ENCODE measurements at places on chromosomes 7 and 10.

- no peak for DNase-seq
Observed at GRCh38 chr7:47719675-47720074, 137.8 kb upstream of the TNS3 start.

DNA sequence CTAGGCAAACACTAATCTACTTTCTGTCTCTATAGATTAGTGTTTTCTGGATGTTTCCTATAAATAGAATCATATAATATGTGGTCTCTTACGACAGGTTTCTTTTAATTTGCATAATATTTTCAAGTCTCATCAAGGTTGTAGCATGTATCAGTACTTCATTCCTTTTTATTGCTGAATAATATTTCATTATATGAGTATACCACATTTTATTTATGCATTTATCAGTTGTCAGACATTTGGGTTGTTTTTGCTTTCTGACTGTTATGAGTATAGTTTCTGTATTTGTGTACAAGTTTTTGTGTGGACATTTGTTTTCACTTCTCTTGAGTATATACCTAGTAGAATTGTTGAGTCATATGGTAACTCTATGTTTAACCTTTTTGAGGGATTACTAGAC is 48.2 kb downstream of the SHOC2 start:
- no peak for DNase-seq

GRCh38 chr7:15921576-15921975 is 235.1 kb upstream of the MEOX2 start:
- no peak for DNase-seq

DNA sequence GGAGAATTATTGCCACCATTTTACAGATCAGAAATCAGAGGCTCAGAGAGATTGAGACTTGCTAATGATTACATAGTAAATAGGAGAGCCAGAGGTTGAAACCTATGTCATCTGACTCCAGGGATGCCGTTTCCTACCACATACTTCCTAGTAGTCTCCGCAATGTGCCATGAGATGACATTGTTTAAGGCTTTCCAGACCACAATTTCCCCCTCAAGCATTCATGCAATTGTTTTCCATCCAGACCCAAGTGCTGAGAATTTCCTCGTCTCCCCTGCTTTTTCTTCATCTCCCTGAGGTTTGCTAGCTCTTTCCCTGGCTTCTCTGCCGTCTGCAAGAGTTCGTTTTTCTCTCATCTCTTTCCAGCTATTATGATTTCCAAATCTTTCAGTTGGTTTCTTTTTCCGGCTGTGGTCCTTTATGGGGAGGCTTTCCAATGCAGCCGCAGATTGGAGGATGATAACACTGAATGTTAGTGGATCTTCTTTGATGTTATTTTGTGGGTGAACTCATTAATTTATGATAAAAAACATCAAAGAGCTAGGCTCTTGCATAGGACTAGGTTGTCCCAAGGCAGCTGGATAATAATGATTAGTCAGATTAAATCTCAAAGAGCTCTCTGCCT is 6.9 kb upstream of the GOLGA7B start:
- no peak for DNase-seq

- DNase-seq: no peak
Observed at GRCh38 chr10:132788180-132788830, 2.4 kb upstream of the NKX6-2 start.

GRCh38 chr7:90025771-90026170 is 128.5 kb upstream of the STEAP1 start:
- no peak for DNase-seq

- DNase-seq: no peak
Observed at GRCh38 chr7:50184271-50184990, 91.4 kb upstream of the ZPBP start.

DNA sequence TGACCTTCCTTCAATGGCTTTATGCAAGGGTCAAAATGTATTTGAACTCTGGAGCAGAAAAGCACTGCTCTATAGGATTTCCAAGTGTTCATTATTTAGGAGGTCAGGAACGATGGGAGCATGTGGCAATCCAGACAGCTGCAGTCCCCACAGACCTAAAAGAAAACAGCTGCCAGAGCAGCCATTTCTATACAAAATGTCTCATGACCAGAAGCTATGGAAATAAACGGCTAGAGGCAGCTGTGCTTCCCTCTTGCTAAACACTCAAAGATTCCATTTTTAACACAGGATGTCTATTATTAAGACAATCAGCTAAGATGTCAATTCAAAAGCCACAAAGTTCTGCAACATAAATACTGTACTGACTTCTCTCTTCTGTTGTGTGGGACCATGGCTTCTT is 879.1 kb upstream of the C7orf33 start:
- DNase-seq: no peak

DNA sequence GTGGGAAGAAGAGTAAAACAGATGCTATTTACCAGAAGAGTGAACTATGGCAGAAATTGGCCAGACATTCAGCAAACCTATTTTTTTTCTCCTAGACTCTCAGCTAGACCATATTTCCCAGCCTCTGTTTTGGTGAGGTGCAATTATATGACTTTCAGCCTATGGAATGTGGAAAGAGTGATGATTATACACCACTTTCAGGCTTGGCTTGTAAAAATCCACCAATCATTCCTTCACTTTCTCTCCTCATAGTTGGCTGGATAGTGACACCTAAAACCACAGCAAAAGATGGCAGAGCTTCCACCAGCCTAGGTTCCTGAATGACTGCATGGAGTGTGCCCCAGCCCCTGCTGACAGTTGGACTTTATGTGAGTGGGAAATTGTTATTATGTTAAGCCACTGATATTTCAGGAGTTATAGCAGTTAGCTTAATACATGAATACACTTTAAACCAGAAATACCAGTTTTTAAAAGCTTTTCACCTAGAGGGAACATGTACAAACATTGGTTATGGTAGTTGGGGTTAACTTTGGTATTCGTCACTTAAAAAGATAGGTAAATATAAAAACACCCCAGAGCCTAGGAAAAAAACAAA is 19.1 kb upstream of the TNKS2 start:
- no peak for DNase-seq

DNA sequence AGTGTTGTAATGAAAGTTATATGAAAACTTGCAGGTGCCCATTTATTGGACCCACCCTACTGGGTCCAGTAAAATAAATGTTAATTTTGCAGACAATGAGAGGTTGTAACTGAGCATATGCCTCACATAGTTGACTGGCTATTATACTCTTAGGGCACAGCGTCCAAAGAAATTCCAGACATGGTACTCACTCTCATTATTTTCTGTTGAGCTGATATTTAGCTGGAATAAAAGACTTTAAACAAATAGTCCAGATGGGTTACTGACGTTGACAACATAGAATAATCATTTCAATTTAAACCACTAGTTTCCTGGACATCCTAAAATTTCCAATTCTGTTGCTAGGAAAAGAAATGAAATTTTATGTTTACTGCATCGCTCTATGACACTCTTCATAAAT is 174.5 kb downstream of the ZNF365 start:
- DNase-seq: no peak

- DNase-seq: no peak
Observed at GRCh38 chr7:8433477-8434289, at the start of gene NXPH1. Gene NXPH1, plus strand, starts transcription at chr7:8433609.

DNA sequence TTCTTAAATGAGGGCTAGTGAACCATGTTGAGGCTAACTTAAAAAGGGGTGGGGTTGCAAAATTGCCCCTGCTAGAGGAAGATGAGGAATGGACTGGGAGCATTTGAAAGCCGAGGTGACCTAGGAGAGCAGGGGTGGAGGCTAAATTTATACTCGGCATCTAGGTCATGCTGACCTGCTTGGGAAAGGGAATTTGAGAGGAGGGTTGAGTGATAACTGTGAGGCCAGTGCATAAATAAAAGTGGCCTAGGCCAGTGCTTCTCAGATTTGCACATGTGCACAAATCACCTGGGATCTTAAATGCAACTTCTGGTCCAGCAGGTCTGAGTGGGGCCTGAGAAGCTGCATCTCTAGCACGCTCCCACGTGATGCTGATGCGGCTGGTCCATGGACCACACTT is 70.4 kb downstream of the CDK1 start:
- DNase-seq: no peak

DNA sequence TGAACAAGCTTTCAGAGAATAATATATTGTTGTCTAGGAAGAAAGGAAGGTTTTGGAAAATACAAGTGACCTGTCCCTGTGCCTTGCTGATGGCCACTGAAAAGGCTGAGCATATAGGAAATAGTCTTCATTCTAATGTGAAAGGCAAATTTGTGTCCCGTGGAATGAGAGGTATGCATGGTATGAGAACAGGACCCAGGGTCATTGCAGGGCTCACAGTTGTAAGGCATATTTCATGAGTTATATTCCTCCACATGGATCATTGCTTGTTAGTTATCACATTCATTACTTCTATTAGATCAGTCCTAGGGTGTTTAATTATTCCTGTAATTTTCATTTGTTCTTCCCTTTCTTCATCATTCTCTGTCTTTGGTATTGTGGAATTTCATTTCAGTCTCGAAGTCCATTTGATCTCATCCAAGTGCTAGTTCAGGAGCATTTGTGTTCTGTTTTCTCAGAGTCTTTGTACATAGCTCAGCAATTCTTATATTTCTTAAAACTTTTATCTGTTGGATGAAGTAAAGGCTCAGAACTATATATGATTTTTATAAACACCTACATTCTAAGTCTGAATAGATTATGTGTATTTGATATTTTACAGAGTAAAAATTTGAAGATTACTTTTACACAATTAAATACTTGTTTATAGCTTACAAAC is 39.4 kb upstream of the ARHGAP21 start:
- DNase-seq: no peak

GRCh38 chr10:129879655-129880054 is 84.4 kb downstream of the EBF3 start:
- no peak for DNase-seq

DNA sequence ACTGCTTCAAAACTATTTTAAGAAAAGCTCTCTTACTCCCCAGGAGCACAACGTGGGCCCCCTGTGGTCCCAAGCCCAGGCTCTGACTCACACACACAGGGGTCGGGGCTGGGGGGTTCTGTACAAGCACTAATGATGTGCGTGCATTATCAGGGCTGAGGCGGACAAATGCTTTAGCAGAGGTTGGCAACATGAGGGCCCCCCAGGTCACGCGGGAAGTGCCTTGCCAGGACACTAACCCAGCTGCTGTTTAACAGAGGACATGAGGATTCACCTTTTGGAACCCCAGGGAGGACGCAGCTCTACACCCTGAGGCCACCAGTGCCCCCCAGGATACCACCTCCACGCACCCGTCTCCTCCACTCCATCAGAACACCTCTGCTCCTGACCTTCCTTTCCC is 342.8 kb downstream of the DNAJB6 start:
- no peak for DNase-seq

- DNase-seq: no peak
Observed at GRCh38 chr10:80465451-80465835, 11.3 kb downstream of the TSPAN14 start.

DNA sequence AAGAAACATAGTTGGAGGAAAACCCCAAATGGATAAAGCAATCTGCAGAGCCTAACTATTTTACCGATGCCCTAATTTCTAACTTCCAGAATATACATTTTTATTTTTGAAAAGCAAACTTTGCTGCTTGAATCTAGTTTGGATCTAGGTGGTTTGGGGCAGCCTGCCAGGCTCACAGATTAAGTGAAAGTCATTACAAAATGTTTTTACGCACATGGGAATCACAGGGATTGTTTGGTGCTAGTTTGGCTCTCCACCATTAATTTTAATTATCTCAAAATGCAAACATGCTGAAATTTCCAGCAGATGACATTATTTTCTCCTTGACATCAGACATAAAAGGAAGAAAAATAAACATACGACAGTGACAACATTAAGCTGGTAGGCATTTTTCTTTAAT is 166.7 kb upstream of the INHBA start:
- DNase-seq: no peak

DNA sequence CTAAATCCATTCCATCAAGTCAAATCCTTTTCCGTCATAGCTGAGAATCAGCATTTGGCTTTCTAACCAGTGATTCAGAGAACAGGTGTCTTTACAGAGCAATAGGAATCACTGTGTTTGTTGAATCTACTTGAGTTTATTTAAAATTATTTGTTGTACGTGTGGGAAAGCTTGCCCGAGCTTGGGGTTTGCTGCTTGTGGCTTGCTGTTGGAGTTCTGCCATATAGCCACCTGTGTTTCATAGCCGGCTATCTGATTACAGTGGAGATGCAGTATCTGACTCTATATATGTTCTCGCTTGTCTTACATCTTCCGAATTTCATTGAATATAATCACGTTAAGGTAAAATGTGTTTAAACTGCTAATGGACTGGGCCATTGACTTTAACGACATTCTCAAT is 274.3 kb upstream of the MKI67 start:
- no peak for DNase-seq

- no peak for DNase-seq
Observed at GRCh38 chr7:90723233-90723632, 127.1 kb downstream of the CDK14 start.

DNA sequence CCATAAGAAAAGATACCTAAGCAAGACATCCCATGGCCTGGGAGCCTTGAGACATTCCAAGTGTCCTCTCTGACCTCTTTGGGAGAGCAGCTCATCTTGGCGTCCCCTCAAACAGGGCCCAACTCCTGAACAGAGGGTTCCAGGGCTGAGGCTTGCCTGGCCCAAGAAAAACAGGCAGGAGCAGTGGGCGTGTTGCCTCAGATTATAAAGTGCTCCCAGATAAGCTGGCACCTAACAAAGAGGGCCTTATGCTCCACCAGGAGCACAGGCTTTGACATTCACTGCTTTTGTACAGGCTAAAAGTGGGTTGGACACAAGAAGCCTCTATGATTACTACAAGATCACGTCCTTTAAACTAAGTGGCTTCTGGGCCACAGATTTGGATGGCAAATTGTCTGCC is 193.1 kb downstream of the FGFR2 start:
- DNase-seq: no peak

DNA sequence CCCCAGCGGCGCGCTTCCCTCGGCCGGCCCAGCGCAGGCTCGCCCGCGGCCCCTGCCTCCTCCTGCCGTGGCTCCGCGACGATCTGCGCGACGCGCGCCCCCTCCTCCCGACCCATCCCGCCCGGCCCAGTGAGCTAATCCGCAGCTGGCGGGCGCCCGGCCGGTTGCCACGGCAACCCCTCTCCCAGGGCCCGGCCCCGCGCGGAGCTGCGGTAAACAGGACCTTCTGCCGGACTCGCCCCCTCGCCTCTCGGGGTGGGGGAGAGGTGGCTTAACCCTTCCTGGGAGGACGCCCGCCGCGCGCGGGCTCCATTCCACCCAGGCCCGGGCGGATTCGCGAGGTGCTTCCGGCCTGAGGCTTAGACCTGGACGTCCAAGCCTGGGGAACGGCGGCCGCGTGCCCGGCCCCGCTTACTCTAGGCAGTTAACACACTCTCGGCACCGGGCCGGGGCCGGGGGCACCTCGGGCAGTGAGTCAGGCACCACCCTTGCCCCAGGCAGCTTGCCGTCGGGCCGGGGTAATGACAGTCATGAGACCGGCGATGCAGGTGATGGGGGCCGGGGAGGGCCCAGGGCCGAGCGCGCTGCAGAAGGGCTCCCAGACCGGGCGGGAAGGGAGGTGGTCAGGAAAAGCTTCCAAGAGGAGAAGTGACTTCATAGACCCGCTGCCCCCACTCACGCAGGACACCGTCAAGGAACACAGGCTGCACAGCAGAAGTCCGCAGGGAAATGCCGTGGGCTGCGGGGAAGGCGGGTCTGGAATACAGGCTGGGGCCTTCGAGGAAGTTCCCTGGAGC is at the start of gene DENND2A:
DENND2A (minus strand) TSS at position 87 of the 797 bp plus-strand sequence. CDS start 38,416 bp downstream, outside the sequence.
- DNase-seq: no peak
